ENCODE measurements at places on chromosomes 3 and 15.

- DNase-seq = no peak
These were observed 393.4 kb upstream of the NR2F2 start for GRCh38 chr15:95937128-95937528.

GRCh38 chr3:7813365-7813764 lies 688.3 kb upstream of the LMCD1 start:
- DNase-seq = no peak

DNA sequence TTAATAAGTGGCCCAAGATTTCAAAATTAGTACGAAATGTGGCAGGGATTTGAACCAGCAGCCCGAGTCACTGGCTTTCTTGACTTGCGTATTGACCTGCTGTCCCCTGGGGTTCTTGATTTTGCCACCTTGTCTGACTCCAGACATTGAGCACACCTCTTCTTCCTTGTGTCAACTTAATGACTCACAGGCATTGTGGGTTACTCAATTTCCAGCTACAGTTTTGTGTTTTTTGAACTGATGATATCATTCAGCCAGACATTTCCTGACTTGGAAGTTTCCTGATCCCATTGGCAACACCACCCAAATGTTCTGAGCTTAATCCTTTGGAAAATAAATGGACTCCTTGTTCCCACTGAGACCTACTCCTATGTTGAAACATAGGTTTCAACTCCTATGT lies 64.2 kb downstream of the MOBP start:
- no peak for DNase-seq

GRCh38 chr3:144129536-144130214 lies 158.1 kb downstream of the DIPK2A start:
- DNase-seq = no peak

DNA sequence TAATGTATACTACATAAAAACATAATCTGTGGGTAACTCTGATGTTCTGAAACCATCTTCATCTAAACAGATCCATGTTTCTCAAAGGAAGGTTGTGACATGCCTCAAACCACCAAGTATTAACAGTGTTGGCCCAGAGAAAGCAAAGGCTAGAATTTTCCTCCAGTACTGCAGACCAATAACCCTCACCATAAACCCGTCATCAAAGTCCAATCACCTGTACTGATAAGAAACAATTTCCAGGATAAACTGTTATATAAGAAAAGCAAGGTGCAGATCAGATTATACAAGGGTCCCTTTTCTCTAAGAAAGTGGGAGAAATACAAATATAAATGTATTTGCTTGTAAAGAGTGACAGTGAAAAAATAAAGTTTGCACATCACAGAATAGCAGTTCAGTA lies 32.3 kb downstream of the TBC1D2B start:
- no peak for DNase-seq

GRCh38 chr15:68643216-68643830 lies 64.5 kb downstream of the CORO2B start:
- no peak for DNase-seq

GRCh38 chr15:58057559-58057958 lies 8.0 kb downstream of the ALDH1A2 start:
- DNase-seq = no peak

- no peak for DNase-seq
These were observed 90.6 kb upstream of the MYZAP start for GRCh38 chr15:57500979-57501576.

DNA sequence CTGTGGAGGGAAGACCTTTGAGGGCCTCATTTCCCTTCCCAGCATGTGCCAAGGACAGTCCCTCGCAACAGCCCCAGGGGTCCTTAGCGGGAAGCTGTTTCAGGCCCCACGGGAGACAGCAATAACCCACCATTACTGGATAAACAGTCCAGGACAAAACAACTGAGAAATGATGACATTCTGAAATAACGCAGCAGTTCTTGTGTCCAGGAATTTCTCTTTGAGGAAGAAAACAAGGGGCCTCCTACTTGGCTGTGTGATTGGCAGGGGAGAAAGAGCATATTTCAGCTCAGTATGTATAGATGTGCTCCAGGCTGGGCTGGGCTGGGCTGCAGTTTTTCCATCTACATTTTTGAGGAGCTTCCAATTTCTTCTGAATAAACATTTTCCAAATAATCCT lies 82.2 kb upstream of the THBS1 start:
- no peak for DNase-seq

DNA sequence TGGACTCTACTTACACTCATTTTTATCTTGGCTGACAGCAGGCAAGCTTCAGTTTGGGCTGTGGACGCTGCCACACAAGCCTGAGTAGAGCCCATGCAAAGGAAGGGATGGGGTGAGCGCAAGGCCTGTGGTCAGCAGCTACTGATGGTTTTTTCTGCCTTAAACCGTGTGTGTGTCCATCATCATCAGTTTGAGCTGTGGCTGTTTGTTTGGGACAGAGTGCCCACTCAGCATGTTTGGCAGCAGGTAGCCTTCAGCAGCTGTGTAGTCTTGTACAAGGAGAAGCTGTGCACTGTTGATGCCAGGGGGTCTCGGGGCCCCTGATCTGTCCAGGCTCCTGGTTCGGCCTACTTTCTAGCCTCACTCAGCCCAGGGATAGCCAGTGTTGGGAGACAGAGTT lies 3.5 kb downstream of the RBM15B start:
- no peak for DNase-seq

All from NCI-H510A (cell line).